Activated CD8-positive, alpha-beta memory T cell treated with anti-CD3 and anti-CD28 coated beads, Interleukin-2, amount 50 U/mL, for 48 hours (primary cell): ENCODE measurements at places on chromosomes 13 and 19.
A peak's percentile ranks its signal among the peaks of the same experiment; 100 is the strongest.

- no peak for DNase-seq
Observed at GRCh38 chr13:42893214-42893671, 98.8 kb downstream of the EPSTI1 start.

GRCh38 chr13:62371737-62372136 is 956.1 kb upstream of the PCDH20 start:
- no peak for DNase-seq

- DNase-seq = no peak
Observed at GRCh38 chr13:44802491-44802890, 186.8 kb downstream of the NUFIP1 start.

- no peak for DNase-seq
Observed at GRCh38 chr13:57992416-57992815, 360.9 kb downstream of the PCDH17 start.

DNA sequence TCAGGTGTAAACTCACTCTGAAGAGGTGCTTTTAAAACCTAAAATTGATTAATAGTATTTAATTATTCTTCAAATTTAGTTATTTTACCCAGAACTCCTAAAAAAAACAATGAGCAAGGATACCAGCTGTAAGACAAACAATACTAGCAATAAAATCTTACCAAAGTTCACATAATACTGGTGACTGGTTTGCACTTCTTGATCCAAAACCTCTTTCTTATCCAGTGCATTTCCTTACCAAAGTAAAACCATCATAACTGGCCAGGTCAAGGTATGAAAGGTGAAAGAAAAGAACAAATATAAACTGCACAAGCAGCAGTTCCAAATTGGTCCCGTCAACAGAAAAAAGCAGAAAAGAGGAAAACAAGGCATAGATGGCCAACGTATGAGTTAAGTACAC is 62.7 kb downstream of the PSPC1 start:
- DNase-seq = no peak

- peak; percentile 67 for DNase-seq
Observed at GRCh38 chr19:48230555-48231129, 25.1 kb downstream of the CARD8 start.

DNA sequence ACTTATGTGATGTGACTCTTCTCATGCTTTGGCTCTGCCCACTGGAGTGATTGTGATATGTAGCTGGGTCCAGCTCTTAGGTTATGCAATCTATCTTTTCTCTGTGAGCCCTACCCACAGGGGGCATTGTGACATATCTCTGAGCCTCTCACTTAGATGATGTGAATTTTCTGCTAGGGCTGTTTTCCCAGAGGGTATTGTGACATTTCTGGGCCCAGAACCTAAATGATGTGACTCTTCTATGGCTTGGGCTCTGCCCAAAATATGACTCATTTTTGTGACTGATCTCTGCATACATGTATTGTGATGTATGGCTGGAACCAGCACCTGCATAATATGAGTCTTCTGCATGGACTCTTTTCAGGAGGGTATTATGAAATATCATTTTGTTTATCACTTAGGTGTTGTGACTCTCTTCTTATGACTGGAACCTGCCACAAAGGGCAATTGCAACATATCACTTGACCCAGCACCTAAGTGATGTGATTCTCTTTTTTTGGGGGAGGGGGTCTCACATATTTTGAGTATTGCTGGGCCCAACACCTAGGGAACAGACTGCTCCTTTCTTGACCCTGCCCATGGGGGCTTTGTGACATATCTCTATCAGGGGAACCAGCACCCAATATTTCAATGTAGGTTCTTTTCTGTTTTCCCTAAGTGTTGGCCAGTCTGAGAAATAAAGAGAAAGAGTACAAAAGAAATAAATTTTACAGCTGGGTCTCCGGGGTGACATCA is 12.1 kb upstream of the ZNF254 start:
- no peak for DNase-seq

DNA sequence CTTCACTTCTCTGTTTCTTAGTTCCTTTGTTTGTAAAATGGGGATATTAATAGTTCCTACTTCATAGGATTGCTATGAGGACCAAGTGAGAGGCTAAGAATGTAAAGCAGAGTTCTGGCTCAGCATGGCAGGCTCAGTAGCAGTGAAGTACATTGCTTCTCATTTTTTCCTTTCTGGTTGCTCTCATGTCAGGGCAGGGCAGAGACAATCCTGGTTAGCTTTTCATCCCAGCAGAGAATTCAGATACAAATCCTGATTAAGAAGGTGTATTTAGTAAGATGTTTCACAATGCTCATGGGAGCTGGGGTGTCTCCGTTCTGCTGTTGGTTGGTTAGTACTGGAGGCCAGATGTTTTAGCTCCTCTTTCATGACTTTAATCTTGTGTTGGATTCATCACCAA is 42.9 kb downstream of the WASF3 start:
- no peak for DNase-seq

DNA sequence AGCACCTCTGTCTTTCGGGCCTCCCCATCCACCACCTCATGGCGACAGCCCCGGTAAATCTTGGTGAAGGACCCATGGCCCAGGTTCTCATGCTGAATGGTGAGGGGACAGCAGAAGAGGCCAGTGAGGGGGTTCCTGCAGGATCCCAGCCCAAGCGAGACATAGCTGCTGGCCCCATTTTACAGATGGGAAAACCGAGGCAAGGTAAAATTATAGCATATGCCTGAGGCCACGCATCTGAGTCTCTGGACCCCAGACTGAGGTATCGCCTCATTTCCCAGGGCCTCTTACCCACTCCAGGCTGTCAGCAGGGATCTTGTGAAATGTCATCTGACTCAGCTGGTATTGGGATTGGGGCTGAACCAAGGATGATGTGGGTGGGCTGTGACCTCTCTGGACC is 9.8 kb downstream of the JAK3 start:
- DNase-seq = no peak

GRCh38 chr13:101727118-101727517 is 274.6 kb downstream of the ITGBL1 start:
- no peak for DNase-seq
